Hematopoietic multipotent progenitor cell treated with erythropoietin and hydrocortisone succinate and interleukin-3 and kit ligand, for 6 days (in vitro differentiated cells): ENCODE measurements at places on chromosomes 6 and 20.

DNA sequence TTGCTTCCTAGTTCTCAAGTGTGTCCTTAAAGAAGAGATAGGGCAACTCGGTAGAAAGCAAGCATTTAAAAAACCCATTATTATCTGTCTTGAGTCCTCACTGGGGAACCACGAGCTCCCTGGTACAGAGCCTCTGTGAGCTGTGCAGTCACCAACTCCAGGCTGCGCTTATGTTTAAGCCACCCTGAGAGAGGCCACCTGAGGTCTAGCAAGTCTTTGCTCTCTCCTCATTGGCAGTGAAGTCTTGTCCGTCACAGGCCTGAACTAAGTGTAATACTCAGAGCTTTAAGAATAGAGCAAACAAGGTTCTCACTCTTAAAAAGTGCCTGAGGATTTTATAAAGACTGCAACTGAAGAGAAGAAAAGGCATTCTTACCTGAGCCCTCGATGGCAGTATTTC lies 3.9 kb upstream of the CLDN20 start:
- DNase-seq: no peak

DNA sequence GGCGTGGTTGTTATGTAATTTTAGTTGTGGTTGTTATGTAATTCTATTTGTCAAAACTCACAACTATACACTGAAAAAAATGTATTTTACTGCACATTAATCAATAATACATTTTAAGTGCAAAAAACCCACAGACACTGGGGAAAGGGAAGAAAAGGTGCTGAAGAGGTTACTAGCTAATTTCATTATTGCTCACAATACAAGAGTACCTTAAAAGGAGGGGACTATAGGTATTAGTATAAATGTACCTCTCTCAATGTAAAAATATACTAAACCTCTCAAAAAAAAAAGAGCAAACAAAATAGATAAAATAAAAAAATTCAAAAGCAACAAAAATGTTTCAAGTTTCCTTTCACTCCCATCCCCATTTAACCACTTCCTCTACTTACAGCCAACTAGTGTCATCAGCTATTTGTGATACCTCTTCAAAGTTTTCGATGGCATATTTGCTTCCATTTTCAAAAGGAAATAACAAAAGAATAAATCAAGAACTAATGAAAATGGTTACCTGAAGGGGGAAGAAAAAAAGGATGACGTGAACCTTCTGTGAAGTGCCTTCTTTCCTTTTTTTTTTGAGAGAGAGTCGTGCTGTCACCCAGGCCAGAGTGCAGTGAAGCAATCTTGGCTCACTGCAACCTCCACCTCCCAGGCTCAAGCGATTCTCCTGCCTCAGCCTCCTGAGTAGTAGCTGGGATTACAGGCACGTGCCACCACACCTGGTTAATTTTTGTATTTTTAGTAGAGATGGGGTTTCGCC lies 30.2 kb downstream of the RANBP9 start:
- DNase-seq: no peak

GRCh38 chr6:161696801-161697200 lies 422.9 kb upstream of the AGPAT4 start:
- no peak for DNase-seq

DNA sequence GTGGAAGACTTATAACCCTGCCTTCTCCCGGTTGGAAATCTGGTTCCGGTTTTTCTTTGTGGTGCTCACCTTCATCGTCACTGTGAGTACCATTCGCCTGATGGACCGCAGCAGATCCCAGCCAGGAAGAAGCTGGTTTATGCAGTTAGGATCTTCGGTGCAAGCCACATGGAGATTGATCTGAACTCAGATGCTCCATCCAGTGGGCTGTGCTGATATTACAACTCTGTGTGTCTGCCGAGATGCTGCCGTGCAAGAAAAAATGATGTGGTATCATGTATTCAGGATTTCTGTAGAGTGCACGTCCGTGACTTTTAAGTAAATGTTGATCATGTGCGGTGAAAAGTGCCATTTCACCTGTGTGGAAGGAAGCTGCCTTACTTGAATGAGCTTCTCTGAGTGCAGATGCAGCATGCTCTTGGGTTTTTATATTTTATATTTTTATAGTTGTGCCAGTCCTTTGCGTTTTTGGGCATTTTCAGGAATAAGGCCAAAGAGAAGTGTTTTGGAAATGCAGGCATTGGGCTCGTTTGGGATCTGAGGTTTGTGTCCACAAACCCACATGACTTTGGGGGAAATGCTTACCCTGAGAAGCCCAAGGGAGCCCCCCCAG lies 39.2 kb downstream of the DYNLT1 start:
- peak; percentile 84 for DNase-seq

DNA sequence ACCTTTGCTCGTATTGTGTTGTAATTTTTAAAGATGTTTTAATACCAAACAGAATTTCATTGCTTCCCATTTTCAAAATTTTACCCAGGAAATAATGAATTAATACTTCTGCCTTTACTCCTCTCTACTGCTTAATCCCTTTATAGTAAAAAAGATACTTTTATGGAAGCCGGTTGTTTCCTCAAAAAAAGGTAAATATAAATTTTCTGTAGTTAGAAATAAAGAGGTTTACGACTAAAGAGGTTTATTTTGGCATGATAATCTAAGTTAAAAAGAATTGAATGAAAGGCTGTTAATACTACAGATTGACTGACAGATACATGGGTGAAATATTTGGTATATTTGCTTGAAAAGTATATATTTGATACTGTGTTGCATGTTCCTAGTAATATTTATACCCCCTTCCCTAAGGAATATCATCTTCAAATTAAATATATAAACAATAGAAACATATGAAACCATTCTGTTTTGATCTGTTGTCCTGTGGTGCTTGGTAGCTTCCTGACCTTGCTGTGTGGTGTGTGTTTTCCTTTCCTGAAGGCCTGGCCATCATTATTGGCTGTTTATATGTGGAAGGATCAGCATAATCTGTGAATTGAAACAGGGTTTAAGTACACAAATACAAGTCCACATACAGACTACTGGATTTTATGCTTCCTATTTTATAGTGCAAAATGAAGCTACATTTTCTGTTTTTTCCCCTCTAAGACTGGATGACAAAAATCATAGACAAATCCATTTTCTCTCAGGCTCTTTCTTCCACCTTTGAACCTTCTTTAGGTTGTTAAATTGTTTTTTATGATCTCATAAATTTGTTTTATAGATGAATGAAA lies 2.3 kb downstream of the LIN28B start:
- DNase-seq: no peak

DNA sequence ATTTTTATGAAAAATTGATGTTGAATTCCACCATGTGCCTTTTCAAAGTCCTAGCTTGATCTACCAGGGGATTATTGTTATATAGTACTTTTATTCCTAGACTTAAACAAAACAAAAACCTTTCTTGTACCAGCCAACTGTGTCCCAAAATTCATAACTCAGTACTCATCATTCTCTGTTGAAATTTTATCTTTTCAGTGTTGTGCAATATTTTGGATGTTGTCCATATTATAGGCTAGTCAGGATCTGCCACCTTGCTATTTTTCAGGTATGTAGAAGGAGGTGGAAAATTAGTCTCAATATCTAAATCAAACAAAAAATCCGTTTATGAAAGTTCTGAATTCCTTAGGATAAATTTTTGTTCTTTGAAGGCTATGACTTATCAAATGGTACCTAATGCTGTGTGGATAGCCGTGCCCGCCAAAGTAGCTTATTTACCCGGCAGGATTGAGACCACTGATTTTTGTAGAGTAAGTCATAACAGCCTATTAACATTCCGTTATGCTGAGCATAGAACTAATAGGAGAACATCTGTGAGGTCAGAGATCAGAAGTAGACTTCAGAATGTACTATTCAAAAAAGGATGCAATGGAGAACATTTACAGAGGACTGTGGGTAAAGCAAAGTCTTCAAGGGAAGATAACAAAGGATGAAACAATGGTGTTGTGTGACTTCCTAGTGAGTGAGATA lies 304.7 kb downstream of the SOX4 start:
- DNase-seq: no peak

- DNase-seq: no peak
These were observed 44.1 kb upstream of the FAM8A1 start for GRCh38 chr6:17556014-17556413.

GRCh38 chr20:36779656-36780025 lies 6.1 kb upstream of the DSN1 start:
- no peak for DNase-seq

DNA sequence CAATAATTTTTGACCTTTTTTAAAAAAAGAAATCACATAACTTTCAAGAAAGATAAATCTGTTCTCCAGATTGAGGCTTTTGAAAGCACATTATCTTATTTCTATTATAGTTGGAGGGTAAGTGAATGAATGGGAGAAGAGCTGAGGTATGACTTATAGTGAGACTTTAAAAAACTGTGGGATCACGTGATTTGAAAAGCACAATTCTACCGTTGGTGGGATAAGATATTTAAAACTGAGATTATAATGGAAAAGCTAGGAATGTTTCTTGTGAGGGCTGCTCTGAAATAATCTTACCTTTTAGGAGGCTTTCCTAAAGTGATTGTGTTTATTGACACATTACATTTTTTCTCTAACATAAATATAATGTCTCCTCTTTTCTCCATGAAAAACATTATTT lies 9.5 kb upstream of the OPN5 start:
- no peak for DNase-seq
